ENCODE measurements at places on chromosomes 5 and 9.

- no peak for DNase-seq
Measured at GRCh38 chr5:164577742-164578141, 1072.3 kb downstream of the MAT2B start.

- no peak for DNase-seq
Measured at GRCh38 chr9:4174546-4175175, 125.2 kb downstream of the GLIS3 start.

- DNase-seq, result no peak
Measured at GRCh38 chr5:80864706-80865435, 95.3 kb upstream of the RASGRF2 start.

DNA sequence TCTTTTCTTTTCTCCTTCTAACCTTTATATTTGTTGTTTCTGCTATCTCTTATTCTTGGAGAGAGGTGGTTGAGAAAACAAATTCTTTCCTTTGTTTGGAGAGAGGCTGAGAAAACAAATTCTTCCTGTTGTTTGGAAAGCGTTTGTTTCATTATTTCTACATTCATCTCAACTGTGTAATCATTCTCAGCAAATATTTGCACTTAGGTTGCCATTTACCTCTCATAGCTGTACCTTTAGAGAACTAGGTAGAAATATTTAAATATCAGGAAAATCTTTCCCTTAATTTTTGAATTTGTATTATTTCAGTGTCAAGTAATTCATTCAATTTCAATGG lies 1824.4 kb upstream of the CDH9 start:
- DNase-seq, result no peak

- DNase-seq, result no peak
Measured at GRCh38 chr5:33068786-33069185, 357.7 kb downstream of the NPR3 start.

DNA sequence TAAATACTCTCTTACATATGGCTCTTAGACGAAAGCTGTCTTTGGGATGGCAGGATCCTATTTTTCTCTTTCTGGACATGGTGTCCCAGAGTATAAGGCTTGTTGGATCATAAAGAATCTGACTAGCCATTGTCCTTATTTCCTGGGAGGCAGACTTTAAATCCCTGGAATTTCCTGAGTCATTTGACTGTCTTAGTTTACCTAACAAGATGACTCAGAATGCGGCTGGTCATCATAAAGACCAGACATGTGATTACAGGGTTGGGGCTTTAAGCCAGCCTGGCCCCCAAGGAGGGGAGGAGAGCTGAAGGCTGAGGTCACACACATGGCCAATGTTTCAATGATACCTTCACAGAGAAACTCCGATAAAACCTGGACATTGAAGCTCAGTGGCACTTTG lies 37.2 kb downstream of the FAM240B start:
- DNase-seq, result no peak

DNA sequence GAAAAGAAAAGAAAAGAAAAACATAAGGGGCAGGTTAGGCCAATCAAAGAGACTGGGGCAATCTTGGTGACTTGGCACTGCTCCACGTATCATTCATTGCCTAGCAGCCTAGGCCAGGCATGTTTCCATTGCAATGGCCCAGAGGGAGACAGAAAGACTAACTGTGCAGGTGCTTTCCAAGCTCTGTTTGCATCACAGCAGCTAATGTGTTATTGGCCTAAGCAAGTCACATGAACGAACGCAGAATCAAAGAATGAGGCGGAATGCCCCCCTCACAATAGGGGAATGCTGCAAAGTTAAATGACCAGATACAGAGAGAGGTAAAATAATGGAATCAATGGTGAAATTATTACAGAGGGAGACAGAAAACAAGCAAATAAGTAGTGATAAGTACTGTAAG lies 11.1 kb upstream of the VPS13A start:
- no peak for DNase-seq

- no peak for DNase-seq
Measured at GRCh38 chr5:172052450-172053236, 46.2 kb upstream of the FBXW11 start.

DNA sequence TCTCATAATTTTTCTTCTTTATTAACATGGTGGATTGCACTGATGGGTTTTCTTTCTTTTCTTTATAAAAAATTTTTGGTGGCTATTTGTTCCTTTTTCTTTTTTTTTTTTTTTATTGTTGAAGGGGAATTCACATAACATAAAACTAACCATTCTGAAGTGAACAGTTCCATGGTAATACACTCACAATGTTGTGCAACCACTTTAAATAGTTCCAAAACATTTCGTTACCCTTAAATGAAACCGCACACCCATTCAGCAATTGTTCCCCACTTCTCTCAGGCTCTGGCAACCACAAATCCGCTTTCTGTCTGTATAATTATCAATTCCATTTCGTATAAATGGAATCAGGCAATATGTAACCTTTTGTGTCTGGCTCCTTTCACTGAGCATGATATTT lies 11.7 kb upstream of the SETX start:
- DNase-seq, result no peak

DNA sequence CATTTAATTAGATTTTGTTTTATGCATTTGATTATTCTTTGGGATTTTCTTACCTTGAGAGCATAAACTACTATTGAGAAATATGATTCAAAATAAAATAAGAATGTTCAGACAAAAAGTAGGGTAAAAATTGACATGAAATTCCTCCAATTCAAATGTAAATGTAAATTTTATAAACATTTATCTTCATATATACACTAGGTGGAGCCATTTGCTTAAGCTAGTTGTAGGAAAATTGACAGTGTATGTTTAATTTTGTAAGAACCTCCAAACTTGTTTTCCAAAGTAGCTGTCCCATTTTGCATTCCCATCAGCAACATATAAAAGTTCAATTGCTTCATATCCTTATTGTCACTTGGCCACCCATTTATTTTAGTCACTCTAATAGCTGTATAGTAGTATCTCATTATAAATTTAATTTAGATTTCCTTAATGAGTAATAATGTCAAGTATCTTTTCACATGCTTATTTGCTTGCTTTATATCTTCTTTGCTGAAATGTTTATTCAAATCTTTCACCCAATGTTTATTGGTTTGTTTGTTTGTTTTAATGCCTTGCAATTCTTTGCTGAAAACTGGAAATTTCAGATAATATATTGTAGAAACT lies 37.6 kb upstream of the SLCO6A1 start:
- no peak for DNase-seq

DNA sequence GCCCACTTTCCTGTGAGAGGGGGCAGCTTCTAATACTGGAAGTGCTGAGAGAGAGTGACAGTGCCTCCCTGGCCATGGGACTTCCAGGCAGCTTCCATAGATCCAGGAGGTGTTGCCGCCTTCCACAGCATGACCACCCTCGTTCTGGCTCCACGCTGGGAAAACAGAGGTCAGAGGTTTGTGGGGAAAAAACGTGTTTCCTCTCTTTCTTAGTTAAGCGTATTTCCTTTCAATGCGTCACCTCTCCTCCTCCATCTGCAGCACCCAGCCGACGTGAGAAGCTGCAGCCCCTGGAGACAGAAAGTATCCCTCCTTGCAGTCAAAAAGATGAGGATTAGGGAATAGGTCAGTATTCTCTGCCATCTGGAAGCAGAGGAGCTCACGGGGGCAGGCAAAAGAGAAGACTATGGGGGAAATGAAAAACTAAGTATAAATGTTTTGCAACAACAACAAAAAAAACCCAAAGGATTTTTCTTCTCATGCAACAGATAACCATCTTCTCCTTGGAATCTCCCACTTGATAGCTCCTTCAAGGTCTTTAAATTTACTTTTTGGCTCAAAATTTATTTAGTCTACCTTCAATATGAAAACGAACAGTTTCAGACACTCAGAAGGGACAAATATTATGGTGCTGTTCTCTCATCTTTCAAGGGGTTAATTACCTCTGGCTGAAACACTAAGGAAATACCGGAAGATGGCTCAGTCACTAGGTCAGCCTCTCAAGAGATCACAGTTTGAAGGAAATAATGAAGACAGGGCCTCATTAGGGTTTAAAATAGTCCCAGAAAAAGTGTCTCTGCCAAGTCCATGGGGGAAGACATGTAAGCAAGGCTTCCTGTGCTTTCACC lies 38.0 kb downstream of the MTMR12 start:
- DNase-seq, result no peak

- no peak for DNase-seq
Measured at GRCh38 chr5:111806753-111807152, 49.8 kb upstream of the NREP start.

GRCh38 chr5:169641253-169641652 lies 4.2 kb downstream of the DOCK2 start:
- no peak for DNase-seq

GRCh38 chr5:111839438-111839837 lies 82.4 kb upstream of the NREP start:
- DNase-seq, result no peak

DNA sequence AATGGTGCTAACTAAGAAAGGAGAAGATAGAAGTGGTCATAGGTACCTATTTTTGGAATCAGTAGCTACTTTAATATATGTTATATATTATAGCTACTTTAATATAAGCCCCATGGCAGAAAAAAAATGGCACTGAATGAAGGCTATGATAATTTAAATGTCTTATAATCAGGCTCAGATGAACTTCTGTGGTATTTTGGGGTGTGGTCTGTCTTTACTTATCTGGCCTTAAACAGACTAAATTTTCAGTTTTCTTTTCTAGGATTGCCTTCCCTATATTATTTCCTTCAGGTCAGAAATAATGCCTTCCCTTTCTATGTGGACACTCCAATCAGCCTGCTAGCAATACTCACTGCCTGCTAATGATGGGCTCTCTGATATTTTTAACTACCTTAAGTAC lies 292.3 kb downstream of the SLF1 start:
- DNase-seq, result no peak

DNA sequence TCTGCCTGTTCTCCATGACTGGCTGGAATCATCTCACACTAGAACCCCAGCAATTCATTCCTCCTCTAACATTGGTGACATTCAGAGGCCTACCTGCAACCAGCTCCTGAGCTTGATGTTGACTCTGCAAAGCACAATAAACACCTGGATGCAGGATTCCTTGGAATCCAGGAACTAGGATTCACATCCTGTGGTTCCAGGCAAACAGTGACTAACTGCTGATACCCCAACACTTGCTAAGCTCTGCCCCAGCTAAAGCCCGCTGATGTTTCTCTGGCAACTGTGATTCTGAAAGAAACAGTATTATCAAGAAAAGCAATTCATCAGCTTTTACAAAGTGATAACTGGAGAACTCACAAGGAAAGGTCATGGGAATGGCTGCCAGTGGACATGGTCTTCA lies 29.2 kb downstream of the SUSD1 start:
- no peak for DNase-seq

- DNase-seq, result no peak
Measured at GRCh38 chr5:169591636-169592035, 8.1 kb downstream of the SPDL1 start.

DNA sequence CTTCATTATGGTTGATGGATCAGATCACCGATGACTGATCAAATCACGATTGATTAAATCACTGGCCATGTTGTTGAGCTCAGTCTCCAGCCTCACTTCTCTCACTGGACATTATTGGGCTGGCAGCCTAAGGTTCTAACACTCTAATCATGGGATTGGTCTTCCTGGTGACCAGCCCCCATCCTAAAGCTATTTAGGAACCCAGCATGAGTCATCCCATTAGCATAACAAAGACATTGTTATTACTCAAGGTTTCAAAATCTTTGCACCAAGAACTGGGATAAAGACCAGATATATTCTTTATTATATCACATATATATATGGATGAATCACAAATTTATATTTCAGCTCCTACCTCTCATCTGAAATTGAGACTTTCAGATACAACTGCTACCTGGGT lies 272.1 kb upstream of the IL12B start:
- DNase-seq, result no peak

DNA sequence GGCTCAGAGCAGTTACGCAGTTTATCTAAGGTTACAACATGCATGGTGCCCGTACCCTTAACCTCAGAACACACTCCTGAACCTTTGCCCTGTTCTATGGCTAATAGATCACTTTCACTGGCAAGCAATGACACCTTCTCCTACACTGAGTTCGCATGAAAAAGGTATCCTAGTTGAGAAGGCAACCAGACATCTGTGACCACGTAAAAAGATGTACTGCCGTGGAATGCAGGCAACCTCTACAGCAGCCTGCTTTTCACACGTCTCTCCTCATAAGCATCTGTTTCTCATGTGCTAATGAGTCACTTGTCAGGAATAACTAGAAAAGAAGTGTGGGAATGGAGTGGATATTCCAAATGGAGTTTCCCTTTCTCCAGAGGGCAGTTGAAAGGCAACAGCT lies 71.4 kb downstream of the FBXO38 start:
- DNase-seq, result no peak

DNA sequence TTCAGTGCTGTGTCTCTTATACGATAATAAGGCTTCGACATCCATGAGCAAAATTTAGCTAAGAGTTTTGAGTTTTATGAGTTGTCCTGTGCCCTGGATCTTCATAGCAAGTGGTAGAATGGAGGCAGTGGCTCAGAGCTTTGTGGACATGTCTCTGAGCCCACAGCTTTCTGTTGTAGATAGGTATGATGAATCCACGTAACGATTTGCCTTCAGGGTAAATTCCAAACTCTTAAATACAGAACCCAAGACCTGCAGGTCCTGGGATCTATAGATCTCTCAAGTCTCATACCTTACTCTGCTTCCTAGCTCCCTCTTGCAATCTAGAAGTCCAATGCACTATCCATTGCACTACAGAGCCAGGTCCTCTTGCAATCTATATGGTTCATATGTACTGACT lies 59.5 kb upstream of the TLE4 start:
- DNase-seq, result no peak

DNA sequence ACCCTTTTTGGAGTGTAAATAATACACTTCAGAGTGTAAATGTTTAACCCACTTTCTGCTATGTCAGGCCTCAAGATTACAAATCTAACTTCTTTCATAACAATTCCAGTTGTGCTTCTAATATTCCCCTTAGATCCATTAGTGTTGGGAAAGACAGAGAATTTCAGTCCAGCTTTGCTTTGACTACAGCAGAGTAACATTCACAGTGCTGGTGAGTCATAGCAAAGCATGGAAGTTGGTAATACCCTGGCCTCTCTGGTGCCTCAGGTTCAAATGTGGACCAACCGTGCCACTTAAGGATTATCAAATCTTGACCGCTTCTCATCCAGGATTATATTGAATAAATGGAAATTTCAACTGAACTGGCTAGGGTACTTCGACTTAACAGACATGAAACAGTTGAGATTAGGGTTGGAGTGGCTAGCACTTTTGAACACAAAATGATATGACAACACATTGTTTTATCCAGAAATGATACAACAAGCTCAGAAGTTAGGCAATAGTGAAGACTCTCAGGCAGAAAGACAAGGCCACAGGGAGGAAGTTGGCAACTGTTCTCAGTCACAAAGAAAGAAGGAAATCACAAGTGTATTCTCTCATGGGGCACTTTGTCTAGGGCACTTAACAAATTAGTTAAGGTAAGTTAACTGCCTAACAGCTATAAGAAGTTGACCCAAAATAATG lies 24.4 kb upstream of the RASA1 start:
- no peak for DNase-seq

- DNase-seq, result no peak
Measured at GRCh38 chr9:114459464-114459863, 45.8 kb downstream of the WHRN start.

- DNase-seq, result no peak
Measured at GRCh38 chr5:157108976-157109375, at the start of gene HAVCR2. TSS of gene HAVCR2 (minus strand) at chr5:157109044. CDS start at chr5:157108983, 61 bp downstream.

Measured in activated CD4-positive, CD25-positive, alpha-beta regulatory T cell (primary cell).